ENCODE measurements at places on chromosomes 11 and 22.

DNA sequence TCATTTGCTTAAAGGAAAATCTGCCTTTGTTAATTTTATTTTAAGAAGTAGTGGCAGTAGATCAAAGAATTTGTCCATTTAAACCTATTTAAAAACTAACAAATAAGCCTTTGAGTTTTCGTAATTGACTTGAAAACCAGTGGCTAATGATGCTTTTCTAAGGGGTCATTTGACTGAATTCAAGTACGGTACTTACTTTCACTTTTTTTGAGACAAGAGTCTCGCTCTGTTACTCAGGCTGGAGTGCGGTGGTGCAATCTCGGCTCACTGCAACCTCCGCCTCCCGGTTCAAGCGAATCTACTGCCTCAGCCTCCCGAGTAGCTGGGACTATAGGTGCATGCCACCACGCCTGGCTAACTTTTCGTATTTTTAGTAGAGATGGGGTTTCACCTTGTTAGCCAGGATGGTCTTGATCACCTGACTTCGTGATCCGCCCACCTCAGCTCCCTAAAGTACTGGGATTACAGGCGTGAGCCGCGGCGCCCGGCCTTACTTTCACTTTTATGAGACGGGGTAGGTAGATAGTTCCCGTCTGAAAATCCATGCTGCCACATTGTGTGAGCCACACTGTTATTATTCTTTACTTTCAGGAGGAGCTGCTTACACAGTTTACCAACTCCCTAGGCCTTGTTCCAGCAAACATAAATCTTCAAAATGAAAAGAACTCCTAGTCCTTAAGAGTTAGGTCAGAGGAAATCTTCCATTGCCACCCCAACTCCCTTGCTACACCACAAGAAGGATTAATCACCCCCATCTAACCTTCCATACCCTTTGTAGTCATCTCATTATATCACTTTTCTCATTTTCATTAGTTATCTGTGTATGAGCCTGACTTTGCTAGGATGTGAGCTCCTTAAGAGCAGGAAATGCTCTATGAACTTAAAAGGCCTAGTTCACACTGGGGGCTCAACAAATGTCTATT is 926.6 kb upstream of the CCDC90B start:
- H3K4me3 ChIP-seq, result no peak overlapping the region
- H3K4me1 ChIP-seq, result no peaks in the 10 kb centered on the region
- no peak for DNase-seq
- no peaks in the 10 kb centered on the region for H3K27me3 ChIP-seq

DNA sequence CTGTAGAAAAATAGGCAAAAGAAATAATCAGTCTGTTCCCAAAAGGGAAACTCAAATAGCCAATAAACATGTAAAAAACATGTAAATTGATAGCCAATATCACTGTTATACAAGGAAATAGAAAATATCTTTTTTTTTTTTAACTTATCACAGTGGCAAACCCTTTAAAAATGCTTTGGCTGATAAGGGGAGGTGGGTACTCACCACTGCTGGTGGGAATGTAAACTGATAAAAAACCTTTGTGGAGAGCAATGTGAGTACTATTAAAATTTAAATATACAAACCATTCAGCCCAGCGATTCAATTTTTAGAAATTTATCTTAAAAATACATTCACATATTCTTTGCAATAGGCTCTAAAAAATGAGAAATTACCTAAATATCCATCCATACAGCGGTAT is 3.6 kb downstream of the RPUSD4 start:
- peaks cover 27% of the 10 kb centered on the region for H3K4me1 ChIP-seq
- no peak overlapping the region for H3K27ac ChIP-seq
- peaks cover 43% of the 10 kb centered on the region for H3K36me3 ChIP-seq
- H3K27me3 ChIP-seq, result peaks cover 4% of the 10 kb centered on the region
- no peak overlapping the region for H3K4me3 ChIP-seq

DNA sequence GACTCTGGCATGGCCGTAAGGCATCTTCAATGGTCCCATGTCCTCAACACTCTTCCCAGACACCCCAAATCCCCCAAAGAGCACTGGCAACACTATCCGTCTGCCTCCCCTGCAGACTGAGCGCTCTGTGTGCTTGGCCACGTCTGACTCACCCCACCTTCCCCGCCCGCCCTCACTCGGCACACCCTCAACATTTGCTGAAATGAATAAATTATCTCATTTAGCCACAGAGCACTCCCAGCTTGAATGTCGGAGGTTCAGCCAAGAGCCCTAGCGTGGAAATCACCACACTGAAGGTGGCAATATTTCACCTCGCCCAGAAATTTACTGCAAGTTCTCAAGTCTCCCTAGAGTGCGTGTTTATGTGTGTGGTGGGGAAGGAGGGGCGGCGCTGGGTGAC is 46.6 kb upstream of the TCF20 start:
- H3K36me3 ChIP-seq, result no peaks in the 10 kb centered on the region
- DNase-seq, result no peak
- no peak overlapping the region for H3K4me3 ChIP-seq
- H3K4me1 ChIP-seq, result peaks cover 18% of the 10 kb centered on the region

DNA sequence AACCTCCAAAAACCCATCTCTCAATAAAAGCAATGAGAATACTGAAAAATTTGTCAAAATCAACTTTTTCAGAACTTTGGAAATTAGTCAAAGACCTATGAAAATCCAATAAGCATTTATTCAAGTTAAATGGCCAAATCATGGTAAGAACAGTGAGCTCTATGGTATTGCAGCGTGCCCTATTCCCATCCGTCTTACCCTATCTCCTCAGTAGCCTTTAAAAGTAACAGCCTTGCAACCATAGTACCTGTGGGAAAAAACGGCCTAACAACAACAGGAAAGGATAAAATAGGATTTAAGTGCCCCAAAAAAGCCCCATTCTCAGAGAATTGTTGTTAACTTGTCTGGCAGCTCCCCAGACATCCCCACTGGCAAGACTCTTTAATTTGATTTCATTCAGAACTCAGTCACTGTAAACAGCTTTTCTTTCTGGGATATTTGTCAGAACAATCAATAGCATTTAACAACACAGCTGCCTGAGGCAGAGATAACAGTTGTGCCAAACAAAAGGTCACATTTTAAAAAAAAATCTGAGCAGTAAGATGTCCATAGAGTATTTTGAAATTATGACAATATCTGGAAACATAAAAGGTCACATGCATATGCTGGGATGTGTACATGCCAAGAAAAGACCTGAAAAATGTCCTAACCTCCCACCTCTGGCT is 18.8 kb upstream of the MS4A8 start:
- no peak overlapping the region for H3K27ac ChIP-seq
- H3K27me3 ChIP-seq, result no peaks in the 10 kb centered on the region
- no peak overlapping the region for H3K4me3 ChIP-seq
- DNase-seq, result no peak
- no peaks in the 10 kb centered on the region for H3K36me3 ChIP-seq

DNA sequence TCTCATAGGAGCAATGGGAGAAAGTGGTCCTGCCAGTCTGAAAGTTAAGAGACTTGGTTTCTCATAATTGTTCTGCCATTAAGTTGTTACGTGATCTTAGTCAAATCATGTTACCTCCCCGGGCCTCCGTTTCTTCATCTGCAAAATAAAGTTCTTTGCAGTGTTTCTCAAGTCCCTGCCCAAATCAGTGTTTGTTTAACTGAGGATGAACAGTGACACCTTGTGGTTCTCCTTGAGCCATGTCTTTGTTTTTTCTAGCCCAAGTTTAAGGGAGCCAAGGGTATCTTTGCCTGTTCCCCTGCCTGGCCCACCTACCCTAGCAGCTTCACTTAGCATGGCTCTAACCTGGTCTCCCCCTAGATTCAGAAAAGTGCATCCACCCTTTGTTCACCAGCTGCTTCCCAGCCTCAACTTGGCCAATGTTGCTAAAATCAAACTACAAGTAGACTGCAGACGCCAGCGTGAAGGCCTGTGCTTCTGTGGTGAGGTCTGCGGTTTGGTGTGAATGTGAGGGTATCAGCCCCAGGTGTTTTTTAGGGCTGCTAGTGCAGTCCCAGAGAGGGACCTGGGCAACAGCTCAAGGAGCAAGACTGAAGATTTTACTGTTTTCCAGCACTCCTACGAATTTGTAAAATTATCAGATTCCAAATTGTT is 35.5 kb downstream of the FZD4 start:
- H3K4me1 ChIP-seq, result peaks cover 2% of the 10 kb centered on the region
- DNase-seq, result peak; percentile 72
- H3K4me3 ChIP-seq, result no peak overlapping the region
- peaks cover 9% of the 10 kb centered on the region for H3K27me3 ChIP-seq
- H3K27ac ChIP-seq, result no peak overlapping the region

DNA sequence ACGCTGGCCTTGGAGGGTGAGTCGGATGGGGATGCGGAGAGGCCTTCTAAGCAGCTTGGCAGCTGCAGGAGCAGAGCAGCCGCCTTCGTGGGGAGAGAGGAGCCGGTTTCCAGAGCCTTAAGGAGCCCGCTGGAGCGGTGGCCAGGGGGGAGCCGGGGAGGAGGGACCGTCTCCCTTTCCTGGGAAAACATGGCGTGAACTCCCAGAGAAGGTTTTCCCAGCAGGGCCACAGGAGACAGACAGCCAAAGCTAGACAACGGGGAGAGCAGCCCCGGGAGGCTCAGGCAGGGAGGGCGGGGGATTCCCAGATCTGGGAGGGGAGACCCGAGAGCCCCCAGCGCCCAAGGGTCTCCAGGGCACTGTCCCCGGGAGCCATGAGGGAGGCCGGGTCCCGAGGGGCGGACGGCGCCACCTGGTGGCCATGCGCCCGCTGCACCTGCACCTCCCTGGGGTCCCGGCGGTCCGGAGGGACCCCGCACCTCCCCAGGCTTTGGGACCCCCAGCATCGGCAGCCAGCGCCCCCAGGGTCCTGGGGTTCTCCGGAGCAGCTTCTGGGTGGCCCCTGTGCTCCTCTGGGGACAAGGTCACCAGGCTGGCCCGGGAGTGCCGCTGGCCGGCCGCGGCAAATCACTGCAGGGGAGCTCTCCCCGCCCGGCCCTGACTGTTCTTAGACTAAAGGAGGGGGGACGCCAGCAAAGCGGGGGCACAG is 2.4 kb upstream of the SYT8 start:
- no peaks in the 10 kb centered on the region for H3K4me1 ChIP-seq

- peaks cover 15% of the 10 kb centered on the region for H3K27me3 ChIP-seq
- no peaks in the 10 kb centered on the region for H3K4me1 ChIP-seq
- no peak for DNase-seq
- H3K27ac ChIP-seq, result no peak overlapping the region
- H3K4me3 ChIP-seq, result no peak overlapping the region
Observed at GRCh38 chr11:44842220-44842619, 108.5 kb downstream of the TP53I11 start.

DNA sequence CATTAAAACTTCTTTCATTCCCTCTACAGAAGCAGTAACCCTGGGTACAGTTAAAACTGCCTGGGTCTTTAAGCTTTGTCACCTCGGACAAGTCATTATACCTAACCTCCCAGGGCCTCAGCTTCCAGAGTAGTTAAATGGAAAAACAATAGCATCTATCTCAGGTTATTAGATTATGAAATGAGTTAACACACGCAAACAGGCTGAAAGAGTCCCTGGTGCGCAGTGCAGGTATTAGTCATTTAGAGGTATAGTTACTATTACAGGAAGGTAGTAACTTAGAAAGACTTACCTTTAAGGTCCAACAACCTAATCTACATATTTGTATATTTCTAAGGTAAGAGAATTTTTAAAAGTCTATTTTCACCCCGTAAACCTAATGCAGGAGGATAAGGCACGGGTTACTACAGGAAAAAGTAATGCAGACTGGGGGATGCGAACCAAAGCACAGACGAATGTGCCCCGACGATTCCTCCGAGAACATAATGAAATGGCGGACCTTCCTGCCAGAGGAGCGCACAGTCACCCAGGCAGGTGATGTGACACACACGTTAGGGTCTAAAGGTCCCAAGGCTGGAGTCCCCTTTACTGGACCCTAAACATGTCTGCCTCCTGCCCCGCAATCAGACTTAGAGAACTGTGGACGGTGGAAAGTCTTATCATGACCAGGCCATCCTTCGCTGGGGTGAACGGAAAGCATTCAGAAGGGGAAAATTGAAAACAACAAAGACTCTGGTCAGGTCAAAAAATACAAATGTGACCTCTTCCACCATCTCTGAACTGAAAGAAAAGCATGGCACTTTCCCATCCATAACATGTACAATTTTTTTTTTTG is 1.3 kb downstream of the NAP1L4 start:
- no peaks in the 10 kb centered on the region for H3K27me3 ChIP-seq
- peak overlapping the region; percentile 97 for H3K27ac ChIP-seq
- peak overlapping the region; percentile 90 for H3K4me3 ChIP-seq
- peaks cover 36% of the 10 kb centered on the region for H3K36me3 ChIP-seq
- H3K4me1 ChIP-seq, result peaks cover 33% of the 10 kb centered on the region

DNA sequence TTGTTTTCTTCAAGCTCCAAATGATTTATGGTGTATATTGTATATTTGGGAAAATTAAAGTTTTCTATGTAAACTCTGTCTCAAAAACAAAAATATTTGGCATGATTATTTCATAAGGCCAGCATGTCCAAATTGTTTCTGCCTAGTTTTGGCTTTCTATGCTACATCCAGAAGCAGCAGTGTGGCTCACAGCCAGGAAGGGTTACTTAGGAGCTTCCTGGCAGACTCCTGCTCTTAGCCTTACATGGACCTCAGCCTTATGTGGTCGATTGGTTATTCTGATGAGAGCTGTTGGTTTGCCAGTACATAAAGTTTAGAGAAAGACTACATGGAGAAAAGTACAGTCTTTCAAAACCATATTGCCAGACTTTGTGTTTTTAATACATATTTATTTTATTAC is 297.7 kb upstream of the FAT3 start:
- no peak overlapping the region for H3K4me3 ChIP-seq
- no peaks in the 10 kb centered on the region for H3K27me3 ChIP-seq
- H3K36me3 ChIP-seq, result no peaks in the 10 kb centered on the region
- H3K4me1 ChIP-seq, result no peaks in the 10 kb centered on the region

- no peak overlapping the region for H3K4me3 ChIP-seq
- peaks cover 2% of the 10 kb centered on the region for H3K27me3 ChIP-seq
- H3K27ac ChIP-seq, result no peak overlapping the region
- DNase-seq, result no peak
- no peaks in the 10 kb centered on the region for H3K4me1 ChIP-seq
- no peaks in the 10 kb centered on the region for H3K36me3 ChIP-seq
Observed at GRCh38 chr11:70476669-70477068, 78.3 kb downstream of the CTTN start.

DNA sequence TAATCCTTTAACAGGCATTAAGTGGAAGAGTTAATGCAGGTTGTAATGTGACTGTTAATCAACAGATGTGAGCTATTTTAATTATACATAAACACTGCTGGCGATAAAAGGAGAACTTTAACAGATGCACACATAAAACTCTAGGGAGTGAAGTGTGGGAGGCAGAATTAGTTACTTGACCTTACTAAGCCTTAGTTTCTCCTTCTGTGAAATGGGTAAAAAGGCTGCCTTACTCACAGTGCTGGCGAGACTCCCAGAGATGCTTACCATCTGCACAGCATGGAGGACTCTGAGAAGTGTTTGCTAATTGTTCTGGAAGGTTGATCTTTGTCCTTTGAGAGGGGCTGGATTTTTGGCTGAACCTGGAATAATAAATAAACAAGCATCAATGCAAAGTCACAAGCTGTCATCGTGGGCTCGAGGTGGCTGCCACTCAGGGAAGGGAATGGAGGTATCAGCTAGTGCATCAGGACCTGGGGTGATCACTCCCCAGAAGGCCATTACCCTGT is 58.6 kb upstream of the MPEG1 start:
- no peak overlapping the region for H3K4me3 ChIP-seq
- no peaks in the 10 kb centered on the region for H3K36me3 ChIP-seq
- no peak for DNase-seq
